ENCODE measurements at places on chromosomes 16 and 17.

DNA sequence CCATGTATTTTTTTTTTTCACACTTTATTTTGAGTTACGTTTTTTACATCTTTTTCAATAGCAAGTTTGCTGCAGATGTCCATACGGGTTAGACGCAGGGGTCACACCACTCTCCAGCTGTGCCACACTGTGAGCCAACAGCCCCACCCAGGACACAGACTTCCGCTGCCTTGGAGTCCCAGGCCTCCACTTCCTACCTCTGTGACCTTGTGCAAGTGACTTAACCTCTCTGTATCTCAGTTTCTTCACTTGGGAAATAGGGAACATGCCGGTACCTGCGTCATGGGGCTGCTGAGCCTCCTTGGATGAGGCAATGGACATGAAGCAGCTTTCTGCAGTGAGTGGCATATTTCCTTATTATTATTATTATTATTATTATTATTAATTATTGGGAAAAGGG lies 3.3 kb upstream of the PITPNA start:
- no peak for DNase-seq

DNA sequence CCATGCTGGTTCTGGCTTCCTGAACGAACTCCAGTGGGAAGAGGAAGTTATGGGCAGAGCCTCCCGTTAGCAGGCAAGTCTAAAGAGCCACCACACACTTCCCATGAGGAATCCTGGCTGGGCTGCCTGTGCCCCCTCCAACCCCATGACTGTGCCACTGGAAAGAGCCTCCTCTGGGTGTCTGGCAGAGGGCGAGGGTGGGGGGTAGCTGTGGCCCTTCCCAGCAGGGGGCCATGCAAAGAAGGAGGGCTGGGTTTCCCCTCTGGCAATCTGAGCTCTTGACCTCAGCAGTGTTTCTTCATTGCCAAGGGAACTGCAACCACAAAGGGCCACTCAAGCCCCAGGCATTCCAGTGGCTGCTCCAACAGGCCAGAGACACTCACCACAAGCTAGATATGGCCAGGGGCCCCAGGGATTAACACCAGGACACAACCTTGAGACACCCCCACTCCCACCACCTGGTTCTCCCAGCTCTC lies 1.7 kb upstream of the RRAD start:
- DNase-seq: no peak

- no peak for DNase-seq
Measured at GRCh38 chr17:47246120-47246519, 7.5 kb upstream of the ITGB3 start.

- DNase-seq: no peak
Measured at GRCh38 chr17:81340607-81341515, 45.8 kb upstream of the SLC38A10 start.

DNA sequence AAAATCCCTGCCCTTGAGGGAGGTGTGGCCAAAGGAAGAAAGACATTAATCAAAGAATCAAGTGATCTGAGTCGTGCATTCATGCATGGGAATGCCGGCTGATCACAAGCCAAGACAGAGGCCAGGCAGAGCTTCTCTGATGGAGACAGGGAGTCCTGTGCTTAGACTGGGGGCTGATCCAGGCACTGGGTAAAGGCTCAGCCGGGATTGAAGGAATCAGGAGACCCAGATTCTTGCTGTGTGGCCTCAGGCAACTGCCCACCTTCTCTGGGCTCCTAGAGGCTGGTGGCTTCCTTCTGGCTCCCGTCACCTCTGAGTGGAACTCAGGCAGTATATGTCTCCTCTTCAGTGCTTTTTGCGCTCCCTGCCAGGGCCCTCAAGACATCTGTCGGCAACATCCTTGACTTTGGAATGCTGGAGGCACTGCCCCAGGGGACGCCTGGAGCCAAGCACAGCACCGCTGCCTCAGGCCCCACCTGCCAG lies 17.7 kb downstream of the RAI1 start:
- no peak for DNase-seq

- DNase-seq: no peak
Measured at GRCh38 chr17:79808763-79809529, 12.1 kb upstream of the CBX8 start.

DNA sequence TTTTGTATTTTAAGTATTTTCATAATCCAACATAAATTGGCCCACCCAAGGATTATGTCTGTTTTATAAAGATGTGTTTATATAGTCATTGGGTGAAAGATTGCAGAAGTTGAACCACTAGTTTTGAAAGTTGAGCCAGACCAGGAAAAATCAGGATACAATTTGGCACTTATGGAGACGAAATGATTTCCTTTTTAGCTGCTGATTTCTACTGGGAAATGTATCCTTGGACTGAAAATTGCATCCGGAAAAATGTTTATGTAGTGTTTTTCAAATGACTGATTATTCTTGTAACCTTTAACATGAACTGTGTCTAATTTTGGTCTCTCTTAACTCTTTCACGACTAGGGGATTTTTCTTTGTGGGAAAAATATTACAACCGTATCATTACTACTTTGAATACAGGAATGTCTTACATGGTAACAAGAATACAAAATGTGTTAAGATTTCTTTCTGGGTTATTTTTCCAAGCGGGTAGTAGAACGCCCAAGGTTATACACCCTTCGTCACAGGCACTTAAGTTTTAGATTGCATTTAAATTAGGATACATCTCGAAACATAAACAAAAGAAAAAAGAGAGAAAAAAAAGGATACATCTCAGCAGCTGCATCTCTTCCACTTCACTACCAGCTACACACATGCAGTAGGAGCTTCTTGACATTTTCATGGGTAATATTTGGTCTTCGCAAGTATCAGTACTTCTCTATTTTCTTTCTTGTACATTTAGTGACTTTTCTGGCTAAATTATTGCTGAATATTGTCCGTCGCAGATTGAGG lies 273.0 kb upstream of the TBX2 start:
- no peak for DNase-seq

GRCh38 chr17:62617894-62618472 lies 9.5 kb upstream of the MRC2 start:
- no peak for DNase-seq

- peak; percentile 6 for DNase-seq
Measured at GRCh38 chr16:78227855-78228254, 128.4 kb downstream of the WWOX start.

DNA sequence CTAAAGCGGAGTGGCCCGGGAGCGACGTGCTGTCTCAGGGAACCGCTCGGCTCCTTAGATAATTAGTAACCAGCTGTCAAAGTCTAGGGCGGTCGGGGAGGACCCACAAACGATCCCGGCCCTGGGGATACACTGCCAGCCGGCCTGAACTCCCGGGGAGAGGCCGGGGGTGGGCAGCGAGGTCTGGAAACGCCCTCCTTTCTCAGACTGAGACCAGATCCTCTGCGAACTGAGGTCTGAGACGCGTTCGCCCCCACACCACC lies 1.3 kb downstream of the HNF1B start:
- DNase-seq: no peak

- DNase-seq: no peak
Measured at GRCh38 chr16:27822996-27823395, 240.5 kb downstream of the GSG1L start.

GRCh38 chr16:46649588-46650253 lies 28.5 kb upstream of the SHCBP1 start:
- no peak for DNase-seq

DNA sequence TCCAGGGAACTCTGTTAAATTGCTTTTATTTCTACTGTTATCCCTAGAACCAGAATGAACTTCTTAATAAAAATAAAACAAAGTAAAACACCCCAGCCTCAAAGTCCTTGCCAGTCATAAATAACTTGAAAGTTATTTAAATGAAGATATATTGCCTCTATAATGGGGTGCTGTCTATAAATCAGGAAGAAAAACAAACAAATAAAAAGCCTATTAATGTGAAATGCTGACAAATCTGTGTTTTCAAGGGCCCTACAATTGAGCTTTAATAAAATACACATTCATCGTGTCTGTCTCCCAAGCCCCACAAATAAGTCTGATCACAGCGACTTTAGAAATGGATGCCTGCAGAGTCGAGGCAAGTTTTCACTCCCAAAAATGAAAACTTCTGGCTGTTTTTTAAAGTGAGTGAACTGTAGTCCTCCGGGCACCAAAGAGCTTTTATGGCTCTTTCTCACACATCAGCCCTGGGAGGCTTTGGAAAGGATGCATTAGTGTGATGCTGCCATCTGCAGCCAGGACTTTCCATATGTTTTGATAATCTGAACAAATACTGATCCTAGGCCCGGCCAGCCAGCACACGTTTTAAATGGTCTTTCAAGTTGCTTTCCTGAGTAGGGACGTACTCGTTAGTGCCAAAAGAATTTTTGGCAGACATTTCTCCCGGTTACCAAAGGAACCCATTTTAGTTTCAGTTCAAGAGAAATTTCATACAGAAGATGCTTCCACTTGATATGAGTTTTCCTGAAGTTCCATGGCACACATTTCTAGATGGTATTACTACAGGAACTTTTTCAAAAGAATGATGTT lies 16.3 kb downstream of the NACA2 start:
- DNase-seq: no peak

- DNase-seq: peak; percentile 44
Measured at GRCh38 chr17:33674685-33675084, 381.6 kb upstream of the ASIC2 start.

- no peak for DNase-seq
Measured at GRCh38 chr17:30950669-30951399, 20.0 kb upstream of the RNF135 start.

GRCh38 chr16:20084624-20085226 lies 11.0 kb upstream of the GPR139 start:
- DNase-seq: no peak

GRCh38 chr17:82475458-82475857 lies 16.9 kb downstream of the NARF start:
- DNase-seq: no peak

DNA sequence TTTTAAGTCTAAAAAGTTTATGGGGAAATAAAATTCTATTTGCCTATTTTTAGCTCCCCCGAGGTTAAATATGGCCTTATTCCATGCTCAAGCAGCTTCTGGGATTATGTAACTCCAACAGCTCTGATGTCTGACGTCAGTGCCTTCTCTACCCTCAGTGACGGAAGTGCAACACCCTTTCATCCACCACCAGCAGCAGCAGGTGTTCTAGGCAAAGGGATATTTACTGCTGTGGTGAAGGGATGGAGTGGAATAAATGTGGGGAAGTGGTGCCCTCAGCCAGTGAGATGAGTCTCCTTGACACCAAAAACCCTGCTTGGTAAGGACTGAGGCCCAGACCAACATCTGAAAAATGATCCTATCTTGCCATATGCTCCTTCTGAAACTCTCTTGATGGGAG lies 247.4 kb downstream of the SHISA9 start:
- DNase-seq: no peak

- DNase-seq: no peak
Measured at GRCh38 chr17:45098081-45098868, 34.0 kb downstream of the PLCD3 start.

DNA sequence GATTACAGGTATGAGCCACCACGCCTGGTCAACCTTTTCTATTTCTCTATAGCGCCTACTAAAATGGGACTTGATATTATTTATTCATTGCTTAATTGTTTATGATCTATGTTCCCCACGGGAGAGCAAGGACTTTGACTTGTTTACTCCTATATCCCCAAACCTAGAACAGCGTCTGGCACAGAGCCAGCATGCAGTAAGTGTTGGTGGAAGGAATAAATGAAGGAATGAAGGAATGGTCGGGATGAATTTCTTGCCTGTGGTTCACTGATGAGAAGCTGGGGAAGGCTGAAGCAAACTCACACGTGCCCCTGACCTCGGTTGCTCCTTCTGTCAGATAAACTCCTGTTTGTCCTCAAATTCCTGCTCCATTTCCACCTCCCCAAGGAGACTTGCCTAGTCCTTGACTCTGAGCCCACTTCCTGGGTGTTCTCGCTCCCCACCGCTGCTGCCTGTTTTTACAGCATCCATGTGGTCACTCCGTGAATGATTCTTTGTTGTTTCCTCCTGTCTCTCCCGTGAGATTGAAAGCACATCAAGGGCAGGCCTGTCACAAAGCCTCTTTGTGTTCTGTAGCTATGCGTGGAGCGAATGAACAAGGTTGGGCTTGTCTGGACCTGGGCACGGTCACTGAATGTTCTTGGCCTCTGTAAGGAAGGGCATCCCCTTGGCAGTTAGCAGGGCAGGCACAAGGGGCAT lies 17.3 kb downstream of the C17orf100 start:
- no peak for DNase-seq

DNA sequence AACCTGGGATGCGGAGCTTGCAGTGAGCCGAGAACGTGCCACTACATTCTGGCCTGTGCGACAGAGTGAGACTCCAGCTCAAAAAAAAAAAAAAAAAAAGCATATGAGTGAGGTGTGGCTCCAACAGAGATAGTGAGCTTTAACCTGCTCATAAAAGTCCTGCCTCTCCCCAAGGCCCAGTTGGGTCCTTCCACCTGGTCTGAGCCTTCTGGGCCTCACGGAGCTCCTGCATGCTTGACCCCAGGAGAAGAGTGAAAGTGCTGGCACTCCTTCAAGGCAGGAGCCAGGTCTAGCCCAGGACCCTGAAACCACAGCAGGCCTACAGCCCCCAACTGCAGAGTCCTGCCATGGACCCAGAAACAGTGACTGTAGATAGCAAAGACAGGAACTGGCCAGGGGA lies 17.7 kb downstream of the HSD11B2 start:
- no peak for DNase-seq

DNA sequence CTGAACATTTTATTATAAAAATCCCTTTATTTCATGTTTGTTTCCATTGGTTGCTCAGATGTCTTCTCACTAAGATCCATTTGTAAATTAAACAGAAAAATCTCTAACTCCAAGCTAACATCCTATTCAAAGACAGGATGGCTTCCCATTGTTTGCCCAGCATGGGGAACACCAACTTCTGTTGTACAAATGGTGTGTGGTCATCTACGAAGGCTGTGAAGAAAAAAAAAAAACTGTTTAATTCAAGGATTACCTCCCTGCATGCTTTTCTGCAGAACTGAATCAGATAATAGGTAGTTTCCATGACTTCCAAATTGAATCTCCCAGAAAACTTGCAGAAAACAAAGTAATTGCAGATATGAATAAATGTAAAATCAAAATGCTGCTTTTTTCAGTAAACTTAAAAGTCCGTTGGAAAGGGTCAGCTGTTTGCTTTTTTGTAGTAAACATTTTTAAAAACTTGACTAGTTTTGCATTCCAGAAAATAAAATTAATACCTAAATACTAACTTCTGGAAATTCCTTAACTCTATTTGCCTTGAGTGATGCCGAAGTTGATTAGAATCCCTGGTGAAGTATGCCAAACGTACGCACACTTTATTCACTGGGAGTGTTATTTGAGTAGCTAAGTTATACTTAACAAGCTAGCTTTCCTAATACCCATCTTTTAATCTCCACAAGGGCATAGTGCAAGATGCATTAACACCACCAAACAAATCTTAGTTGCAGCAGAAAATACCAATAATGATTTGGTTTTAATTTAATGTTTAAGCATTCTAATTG lies 7.7 kb downstream of the SALL1 start:
- no peak for DNase-seq

- DNase-seq: no peak
Measured at GRCh38 chr16:85729452-85730185, 21.3 kb downstream of the C16orf74 start.

DNA sequence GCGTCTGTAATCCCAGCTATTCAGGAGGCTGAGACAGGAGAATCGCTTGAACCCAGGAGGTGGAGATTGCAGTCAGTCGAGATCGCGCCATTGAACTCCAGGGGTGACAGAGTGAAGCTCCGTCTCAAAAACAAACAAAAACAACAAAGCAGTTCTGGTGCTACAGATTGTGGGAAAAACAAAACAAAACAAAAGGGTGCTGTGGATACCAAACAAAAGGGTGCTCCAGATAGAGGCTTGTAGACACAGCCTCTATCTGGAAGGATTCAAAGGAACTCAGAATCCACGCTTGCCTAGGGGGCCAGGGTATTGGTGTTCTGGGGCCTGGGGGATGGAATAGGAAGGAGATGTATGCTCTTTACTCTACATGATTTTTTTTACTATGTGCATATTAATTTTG lies 2.5 kb downstream of the MYLK3 start:
- DNase-seq: no peak

All from thymus (tissue), 14 donors.